ENCODE measurements at places on chromosomes 16 and 17.

- no peak for DNase-seq
Measured at GRCh38 chr17:79667746-79668145, 56.9 kb upstream of the RBFOX3 start.

DNA sequence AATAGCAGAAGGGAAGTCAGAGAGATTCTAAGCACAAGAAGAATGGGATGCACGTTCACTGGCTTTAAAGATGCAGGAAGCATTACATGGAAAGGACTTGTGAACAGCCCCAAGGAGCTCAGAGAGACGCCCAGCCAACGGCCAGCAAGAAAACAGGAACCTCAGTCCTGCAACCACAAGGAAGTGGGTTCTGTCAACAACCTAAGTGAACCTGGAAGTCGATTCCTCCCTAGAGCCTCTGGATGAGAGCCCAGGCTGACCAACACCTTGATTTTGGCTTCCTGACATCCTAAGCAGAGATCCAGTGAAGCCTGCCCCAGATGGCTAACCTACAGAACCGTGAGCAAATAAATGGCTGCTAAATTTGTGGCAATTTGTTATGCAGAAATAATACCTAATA, 24.5 kb downstream of the GPR142 start:
- no peak for DNase-seq

- peak; percentile 20 for DNase-seq
Measured at GRCh38 chr17:18093616-18094408, 6.1 kb downstream of the DRG2 start.

- no peak for DNase-seq
Measured at GRCh38 chr16:86584726-86585721, 6.7 kb downstream of the FOXL1 start.

DNA sequence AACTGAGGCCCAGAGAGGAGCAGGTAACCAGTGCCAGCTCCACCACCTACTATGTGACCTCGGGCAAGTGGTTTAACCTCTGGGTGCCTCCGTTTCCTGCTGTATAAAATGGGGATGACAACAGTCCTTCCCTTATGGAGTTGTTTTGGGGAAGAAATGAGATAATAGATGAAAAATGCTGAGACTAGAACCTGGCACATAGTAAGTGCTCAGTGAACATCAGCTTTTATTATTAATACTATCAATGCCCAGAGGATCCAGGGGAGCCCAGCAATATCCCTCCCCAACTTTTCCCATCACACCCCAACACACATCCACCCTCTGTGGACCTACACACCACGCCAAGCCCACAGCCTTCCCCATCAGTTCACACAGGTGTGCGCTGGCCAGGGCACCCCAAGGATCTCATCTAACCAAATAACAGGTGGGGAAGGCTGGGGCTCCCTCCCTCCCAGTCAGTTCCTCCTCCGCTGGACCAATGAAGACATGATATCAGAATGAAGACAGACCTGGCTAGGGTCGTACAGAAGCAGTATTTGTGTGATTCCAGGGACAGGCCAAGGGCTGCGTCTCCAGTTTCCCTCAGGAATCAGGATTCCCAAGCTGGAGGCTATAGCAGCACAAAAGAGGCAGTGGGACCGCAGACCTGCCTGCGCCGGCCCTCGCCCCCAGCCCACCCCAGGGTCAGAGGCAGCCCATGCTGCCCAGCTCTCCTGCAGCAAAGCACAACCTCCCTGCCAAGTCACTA, 1.8 kb downstream of the ATP2A3 start:
- no peak for DNase-seq

- no peak for DNase-seq
Measured at GRCh38 chr16:2372684-2373083, 32.2 kb upstream of the ABCA3 start.

DNA sequence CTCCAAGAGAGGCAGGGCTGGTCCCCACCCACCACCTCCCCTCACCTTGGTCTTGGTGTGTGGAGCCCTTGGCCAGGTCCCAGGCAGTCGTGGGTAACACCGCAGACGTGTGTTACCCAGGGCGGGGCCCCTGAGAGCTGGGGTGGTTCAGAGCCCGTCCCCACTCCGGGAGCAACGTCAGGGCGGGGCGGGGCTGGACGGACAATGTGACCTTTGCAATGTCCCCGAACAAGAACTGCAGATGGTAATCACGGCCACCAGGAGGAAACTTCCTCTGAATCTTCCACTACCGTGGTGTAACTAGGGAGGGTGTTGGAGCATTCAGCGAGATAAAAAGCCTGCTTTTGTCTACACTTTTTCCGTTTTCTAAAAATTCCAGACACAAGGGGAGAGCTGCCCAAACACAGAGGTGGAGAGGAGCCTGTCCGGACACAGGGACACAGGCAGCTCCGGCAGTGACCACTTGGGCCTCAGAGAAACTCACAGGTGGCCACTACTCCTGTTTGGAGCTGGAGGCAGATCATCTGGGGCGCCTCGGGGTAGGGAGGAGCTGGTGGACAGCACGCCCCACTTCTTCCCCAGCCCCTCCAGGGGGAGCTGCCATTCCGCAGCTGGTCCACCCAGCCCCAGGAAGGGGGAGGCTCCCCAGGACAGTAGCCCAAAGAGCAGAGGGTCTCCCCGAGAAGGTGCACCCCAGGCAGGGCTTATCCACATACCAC, 14.2 kb upstream of the SLC38A10 start:
- peak; percentile 36 for DNase-seq

DNA sequence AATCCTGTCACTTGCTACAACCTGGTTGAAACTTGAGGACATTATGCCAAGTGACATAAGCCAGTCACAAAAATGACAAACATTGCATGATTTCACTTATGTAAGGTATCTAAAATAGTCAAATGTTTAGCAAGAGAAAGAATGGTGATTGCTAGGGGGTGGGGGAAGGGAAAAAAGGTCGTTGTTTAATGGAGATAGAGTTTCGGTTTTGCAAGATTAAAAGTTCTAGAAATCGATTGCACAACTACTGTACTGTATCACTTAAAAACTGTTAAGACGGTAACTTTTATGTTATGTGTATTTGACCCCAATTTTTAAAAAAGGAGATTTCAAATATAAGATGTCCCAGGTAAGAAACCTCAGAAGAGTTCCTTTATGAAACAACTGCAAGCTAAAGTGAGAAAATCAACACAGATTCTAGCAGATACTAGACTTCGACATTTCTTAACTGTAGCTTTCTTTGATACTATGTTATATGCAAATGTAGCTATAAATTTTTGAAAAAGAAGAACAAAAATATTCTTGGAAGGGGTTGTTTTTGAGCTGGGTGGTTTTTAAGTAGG, 5.9 kb downstream of the MEOX1 start:
- no peak for DNase-seq

GRCh38 chr16:2471016-2471652, at the start of gene NTN3:
NTN3 (plus strand) TSS chr16:2471297; CDS start chr16:2471702, 405 bp downstream.
- no peak for DNase-seq

DNA sequence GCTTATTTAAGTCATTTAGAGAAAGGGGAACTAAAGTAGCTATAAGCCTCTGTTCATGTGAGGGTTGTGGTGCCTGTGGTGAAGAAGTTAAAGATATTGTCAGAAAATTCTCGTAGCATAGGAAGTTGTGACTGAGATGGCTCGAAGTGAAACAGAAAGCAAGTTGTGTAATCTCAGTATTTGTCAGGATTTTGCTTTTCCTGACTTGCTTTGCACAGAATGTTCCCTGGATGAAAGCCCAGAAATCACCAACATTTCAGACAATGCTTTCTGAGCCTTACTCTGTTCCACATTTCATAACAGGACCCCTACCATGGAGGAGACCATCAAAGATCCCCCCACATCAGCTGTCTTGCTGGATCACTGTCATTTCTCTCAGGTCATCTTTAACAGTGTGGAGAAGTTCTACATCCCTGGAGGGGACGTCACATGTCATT, 10.6 kb downstream of the CALCOCO2 start:
- DNase-seq: no peak

DNA sequence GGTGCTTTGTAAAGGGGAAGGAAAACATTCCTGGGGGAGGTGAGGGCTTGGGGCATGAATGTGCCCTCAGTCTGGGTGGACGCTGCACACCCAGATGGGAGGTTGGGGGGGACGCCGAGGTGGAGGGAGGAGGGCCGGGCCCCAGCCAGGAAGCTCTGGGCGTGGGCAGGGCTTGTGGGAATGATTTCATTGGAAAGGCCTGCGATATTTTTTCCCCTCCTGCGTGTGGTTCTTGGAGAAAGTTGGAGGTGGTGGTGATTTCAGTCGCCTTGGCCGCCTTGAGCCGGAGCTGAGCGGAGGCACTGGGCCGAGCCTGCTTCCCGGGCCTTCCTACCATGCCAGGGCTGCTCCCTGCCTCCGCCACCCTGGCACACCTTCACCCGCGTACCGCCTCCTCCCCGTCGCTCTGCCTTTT, 26.4 kb upstream of the CLEC18A start:
- DNase-seq: no peak

- no peak for DNase-seq
Measured at GRCh38 chr17:33199571-33200510, 93.3 kb downstream of the ASIC2 start.

- DNase-seq: no peak
Measured at GRCh38 chr16:73871088-73871733, 425.4 kb upstream of the PSMD7 start.

DNA sequence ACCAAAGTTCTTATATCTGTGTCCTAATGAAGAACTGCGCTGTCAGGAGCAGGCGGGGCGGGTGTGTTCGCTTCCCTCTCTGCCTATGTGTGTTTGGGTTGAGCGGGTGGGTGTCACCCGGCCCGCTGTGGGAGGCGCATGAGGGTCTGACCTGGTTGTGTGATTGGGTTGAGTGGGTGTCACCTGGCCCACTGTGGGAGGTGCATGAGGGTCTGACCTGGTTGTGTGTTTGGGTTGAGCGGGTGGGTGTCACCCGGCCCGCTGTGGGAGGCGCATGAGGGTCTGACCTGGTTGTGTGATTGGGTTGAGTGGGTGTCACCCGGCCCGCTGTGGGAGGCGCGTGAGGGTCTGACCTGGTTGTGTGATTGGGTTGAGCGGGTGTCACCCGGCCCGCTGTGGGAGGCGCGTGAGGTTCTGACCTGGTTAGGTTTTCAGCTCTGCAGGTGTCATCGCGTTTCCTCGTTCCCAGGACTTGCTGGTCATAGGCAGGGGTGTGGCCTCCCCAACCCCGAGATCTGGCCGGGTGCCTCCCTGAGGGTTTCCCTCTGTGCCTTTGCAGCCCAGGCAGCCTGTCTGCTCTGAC, 69.6 kb upstream of the ZNF750 start:
- DNase-seq: no peak

DNA sequence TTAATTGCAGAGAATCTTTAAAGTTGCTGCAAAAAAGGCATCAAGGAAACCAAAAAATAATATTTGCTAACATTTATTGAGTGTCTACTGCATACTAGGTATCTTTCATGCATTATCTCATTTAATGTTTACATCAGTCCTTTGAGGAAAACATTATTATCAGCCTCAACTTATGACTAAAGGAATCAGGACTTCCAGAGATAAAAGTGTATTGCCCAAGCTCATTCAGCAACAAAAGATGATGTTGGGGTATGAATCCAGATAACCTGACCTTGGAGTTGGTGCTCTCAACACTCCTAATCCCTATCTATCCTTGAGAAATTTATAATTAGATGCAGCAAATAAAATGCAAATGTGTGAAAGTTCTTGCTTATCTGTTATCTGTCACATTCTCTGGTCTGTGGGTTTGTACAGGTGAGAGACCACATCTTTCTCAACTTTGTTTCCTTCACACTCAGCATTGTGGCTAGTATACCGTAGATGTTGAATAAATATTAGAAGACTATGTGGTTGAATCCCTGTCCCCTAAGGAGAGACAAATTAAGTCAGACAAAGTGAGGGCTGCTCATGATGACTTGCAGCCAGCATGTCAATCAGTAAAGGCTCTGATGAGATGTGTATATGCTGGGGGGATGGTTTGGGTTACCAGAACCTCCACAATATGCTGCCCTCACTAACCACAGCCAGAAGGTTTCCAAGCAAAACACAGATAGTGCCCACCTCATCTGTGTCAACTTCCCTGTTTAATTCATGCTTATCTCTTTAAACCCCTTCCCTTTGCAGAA, 82.6 kb downstream of the NOG start:
- no peak for DNase-seq

GRCh38 chr17:14308965-14309879, 8.3 kb downstream of the HS3ST3B1 start:
- DNase-seq: peak; percentile 92

GRCh38 chr17:76036497-76037261, 9.6 kb upstream of the EVPL start:
- DNase-seq: no peak

- peak; percentile 60 for DNase-seq
Measured at GRCh38 chr16:28309811-28310311, 17.5 kb downstream of the SBK1 start.

DNA sequence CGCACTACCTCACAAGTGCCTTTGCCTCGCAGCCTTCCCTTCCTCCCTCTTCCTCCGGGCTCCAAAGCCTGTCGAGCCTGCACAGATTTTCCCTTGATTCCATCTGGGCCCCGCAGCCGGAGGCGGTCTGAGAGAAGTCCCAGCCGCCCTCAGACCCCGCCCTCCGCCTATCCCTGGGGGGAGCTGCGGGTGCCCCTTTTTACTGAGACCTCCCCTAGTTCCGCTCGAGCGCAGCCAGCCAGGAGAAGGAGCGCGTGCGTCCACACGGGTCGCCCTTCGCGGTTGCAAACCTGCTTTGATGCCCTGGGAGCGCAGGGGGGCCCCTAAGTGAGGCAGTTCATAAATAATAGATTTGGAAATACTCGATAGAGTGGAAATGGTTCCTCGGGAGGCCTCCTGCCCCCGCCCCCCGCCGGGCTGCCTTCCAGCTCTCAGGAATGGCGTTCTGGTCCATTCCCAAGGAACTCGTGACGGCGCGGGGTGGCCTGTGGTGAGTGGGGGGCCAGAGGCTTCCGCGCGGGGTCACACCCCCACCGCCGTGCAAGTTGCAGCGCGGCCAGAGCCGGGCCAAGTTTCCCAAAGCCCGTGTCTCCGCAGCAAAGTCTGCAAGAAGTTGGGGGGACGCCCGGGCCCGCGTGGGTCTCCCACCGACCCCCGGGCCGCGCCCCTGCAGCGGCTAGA, 610 bp downstream of the C16orf74 start:
- DNase-seq: no peak

GRCh38 chr16:69581297-69581696, 15.5 kb downstream of the NFAT5 start:
- no peak for DNase-seq

DNA sequence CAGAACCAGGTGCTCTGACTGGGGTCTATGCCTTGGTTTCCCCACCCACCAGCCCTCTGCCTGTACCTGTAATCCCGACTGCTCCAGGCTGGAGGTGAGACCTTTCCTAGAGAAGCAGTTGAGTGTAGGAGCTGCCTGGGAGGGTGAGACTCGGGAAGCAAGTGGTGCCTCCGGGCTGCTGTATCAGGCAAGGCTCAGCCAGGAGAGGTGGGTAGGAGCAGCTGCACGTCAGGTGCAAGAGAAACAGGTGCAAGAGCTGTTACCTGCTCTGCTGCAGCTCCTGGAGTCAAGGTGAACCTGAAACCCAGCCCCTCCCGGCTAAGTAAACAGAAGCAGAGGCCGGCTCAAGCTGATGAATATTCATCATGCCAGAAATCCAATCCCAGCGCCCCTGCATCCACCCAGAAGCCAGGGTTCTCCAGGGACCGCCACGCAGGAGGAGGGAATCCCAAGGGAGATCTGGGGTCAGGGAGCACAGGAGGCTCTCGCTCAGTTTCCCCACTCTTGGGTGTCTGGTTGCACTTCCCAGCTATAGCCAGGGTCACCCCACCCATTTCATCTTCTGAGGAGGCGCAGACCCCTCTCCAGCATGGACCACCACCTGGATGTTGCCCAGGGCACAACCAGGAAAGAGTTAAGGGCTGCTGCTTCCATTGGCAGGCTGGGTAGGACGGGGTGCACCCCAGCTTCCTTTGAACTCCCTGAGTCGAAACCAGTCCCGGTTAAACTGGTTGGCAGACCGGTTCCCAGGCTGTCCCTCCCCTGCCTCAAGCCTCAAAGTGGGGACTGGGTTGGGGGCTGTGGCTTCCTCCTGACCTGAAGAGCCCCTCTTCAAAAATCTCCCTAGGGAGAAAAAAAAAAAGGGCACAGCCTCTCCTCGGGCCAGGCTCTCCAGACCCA, at the start of gene PRR15L:
Gene PRR15L (minus strand): TSS at position 293 of the 900 bp plus-strand sequence. CDS start 4,649 bp downstream, outside the sequence.
- DNase-seq: no peak

Data from stimulated activated CD4-positive, alpha-beta T cell treated with anti-CD3 and anti-CD28 coated beads, TNF-alpha, amount 100 ng/mL, for 24 hours (primary cell).